Heart left ventricle (tissue), 16 donors: ENCODE measurements at places on chromosomes 1 and 21. TPM values are rescaled to one million over a fixed set of nuclear protein-coding genes. Genes with fewer than 3 reads are reported as not detected.

Gene F3
- 88.8 TPM for total RNA-seq

GRCh38 chr1:228786361-228787129, 51.3 kb downstream of the RHOU start:
- peaks cover 5% of the 10 kb centered on the region for H3K27me3 ChIP-seq
- no peak overlapping the region for H3K4me3 ChIP-seq
- no peak overlapping the region for H3K27ac ChIP-seq
- H3K36me3 ChIP-seq, result no peaks in the 10 kb centered on the region

DNA sequence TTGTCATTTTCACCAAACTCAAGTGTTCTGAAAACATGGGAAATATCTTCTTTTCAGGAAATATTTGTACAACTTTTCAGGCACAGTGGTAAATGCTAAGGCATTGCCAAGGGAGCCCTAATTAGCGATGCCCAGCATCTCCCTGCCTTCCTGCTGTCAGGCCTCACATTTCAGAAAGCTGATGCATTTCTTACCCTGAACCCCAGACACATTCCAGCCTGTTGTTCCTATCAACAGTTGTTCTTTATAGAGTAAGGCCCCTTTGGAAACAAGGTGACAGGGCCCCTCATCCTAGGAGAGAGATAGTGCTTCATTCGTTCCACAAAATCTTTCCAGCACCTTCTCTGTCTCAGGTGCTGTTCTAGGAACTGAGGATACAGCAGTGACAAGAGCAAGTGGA, 135.9 kb upstream of the COA6 start:
- H3K4me1 ChIP-seq, result no peaks in the 10 kb centered on the region
- no peak overlapping the region for H3K27ac ChIP-seq
- no peaks in the 10 kb centered on the region for H3K27me3 ChIP-seq
- no peaks in the 10 kb centered on the region for H3K36me3 ChIP-seq

- no peaks in the 10 kb centered on the region for H3K27me3 ChIP-seq
- peaks cover 3% of the 10 kb centered on the region for H3K4me1 ChIP-seq
- no peak overlapping the region for H3K27ac ChIP-seq
- H3K4me3 ChIP-seq, result no peak overlapping the region
- H3K36me3 ChIP-seq, result peaks cover 44% of the 10 kb centered on the region
Measured at GRCh38 chr21:32347351-32347750, 45.5 kb downstream of the URB1 start.

Gene PGBD5
- 8.0 TPM for total RNA-seq

DNA sequence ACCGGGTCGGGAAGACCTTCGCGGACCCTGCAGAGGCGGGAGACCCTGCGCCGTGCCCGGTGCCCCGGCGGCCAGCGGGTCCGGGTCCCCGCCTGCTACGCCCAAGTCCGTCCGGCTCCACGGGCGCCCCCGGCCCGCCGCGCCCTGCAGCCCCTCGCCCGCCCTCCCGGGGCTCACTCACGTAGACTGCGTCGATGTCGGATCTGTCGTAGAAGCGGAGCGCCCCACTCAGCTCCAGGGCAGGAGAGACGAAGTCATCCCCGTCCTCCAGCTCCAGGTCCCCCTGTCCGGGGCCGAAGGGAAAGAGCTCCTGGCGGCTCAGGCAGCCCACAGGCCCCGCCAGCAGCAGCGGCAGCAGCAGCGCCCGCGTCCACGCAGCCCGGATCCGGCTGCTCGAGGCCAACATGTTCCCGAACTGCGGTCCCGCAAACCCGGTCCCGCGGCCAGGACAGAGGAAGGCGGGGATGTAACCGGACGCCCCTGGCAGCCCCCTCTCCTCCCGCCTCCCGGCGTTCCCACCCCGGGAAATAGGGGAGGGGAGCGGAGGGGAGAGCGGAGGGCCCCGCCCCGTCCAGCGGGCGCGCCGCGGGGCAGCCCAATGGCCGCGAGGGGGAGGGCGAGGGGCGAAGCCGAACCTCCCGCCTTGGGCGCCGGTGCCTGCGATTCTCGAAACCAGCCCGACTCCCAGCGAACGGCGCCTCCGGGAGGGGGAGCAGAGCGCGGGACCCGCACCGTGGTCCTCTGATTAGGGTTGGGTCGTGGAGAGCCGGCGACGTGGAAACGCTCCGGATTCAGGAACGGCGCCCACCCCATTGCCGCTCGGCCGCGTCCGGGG, at the start of gene NID1:
Gene NID1 (minus strand): TSS at position 417 of the 835 bp plus-strand sequence. CDS start 11 bp downstream, at position 406.
- no peaks in the 10 kb centered on the region for H3K27me3 ChIP-seq
- H3K4me3 ChIP-seq, result peak within 1 kb of the TSS; percentile 85
- DNase-seq, result peak; percentile 92
- peaks cover 52% of the 10 kb centered on the region for H3K4me1 ChIP-seq
- H3K36me3 ChIP-seq, result peaks cover 17% of the 10 kb centered on the region
- peak within 1 kb of the TSS; percentile 98 for H3K27ac ChIP-seq

GRCh38 chr1:205065666-205066065, 18.6 kb downstream of the TMEM81 start:
- no peak for DNase-seq
- H3K4me3 ChIP-seq, result no peak overlapping the region
- no peak overlapping the region for H3K27ac ChIP-seq

DNA sequence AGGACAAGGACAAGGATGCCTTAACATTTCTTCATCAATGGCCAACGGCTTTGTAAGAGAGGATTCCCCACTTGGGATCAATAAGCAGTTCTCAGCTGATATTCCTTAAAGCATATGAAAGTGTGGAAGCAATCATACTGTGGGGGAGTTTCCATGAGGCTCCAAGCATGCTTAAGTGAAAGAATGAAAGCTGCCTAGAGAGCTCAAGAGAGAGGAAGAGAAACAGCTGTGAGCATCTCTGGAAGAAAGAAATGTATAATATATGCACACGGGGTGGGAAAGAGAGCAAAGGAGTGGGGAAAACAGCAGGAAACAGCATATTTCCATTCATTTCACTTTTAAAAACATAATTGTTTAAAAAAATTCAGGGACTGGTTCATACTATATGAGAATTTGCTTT, 94.7 kb upstream of the WARS2 start:
- H3K36me3 ChIP-seq, result peaks cover 4% of the 10 kb centered on the region
- no peaks in the 10 kb centered on the region for H3K4me1 ChIP-seq
- no peak for DNase-seq

GRCh38 chr1:154429841-154430611, 24.9 kb downstream of the IL6R start:
- DNase-seq, result no peak
- no peak overlapping the region for H3K27ac ChIP-seq
- no peaks in the 10 kb centered on the region for H3K27me3 ChIP-seq
- H3K4me1 ChIP-seq, result peaks cover 34% of the 10 kb centered on the region
- no peak overlapping the region for H3K4me3 ChIP-seq

Gene CA6
- not detected for total RNA-seq

Gene AMY2A
- not detected for total RNA-seq

GRCh38 chr1:48844187-48844586, 67.5 kb upstream of the BEND5 start:
- no peak overlapping the region for H3K27ac ChIP-seq
- no peak overlapping the region for H3K4me3 ChIP-seq
- no peaks in the 10 kb centered on the region for H3K36me3 ChIP-seq
- DNase-seq, result no peak
- no peaks in the 10 kb centered on the region for H3K4me1 ChIP-seq

DNA sequence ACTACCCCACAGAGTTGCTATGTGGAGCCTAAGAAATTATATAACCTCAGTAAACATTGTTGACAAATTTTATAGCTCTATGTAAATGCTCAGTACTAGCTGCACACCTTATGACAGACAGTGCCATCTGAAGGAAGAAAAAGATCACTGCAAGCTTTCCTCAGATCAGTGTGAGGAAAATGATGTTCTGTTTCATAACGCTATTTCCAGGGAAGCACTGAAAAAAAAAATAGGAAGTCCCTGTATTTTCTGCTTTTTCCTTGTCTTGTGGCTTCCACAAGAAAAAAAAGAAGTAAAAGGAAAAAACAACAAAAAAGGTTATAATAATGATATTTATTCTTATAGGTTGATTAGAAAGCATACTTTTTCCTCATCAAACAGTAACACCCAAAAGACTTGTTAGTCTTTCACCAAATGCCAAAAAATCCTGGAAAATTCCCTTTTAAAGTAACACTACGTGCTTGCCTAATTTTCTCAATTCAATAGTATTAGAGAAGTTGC, 23.2 kb downstream of the LYST start:
- H3K4me3 ChIP-seq, result no peak overlapping the region
- no peak for DNase-seq
- H3K27ac ChIP-seq, result no peak overlapping the region
- H3K36me3 ChIP-seq, result no peaks in the 10 kb centered on the region
- H3K27me3 ChIP-seq, result no peaks in the 10 kb centered on the region

Gene CSF3R
- total RNA-seq, result 22.7 TPM

Gene CLDN19
- not detected for total RNA-seq

GRCh38 chr21:38182370-38182985, 74.3 kb upstream of the KCNJ15 start:
- H3K4me1 ChIP-seq, result no peaks in the 10 kb centered on the region
- H3K4me3 ChIP-seq, result no peak overlapping the region
- H3K27ac ChIP-seq, result no peak overlapping the region
- no peaks in the 10 kb centered on the region for H3K27me3 ChIP-seq

- H3K27ac ChIP-seq, result no peak overlapping the region
- no peak for DNase-seq
- H3K4me1 ChIP-seq, result no peaks in the 10 kb centered on the region
- H3K4me3 ChIP-seq, result no peak overlapping the region
Measured at GRCh38 chr1:59768792-59769735, 45.7 kb upstream of the HOOK1 start.

Gene JAM2
- total RNA-seq, result 15.4 TPM

Gene AXDND1
- total RNA-seq, result not detected

- no peaks in the 10 kb centered on the region for H3K27me3 ChIP-seq
- DNase-seq, result no peak
- peaks cover 5% of the 10 kb centered on the region for H3K4me1 ChIP-seq
- H3K4me3 ChIP-seq, result no peak overlapping the region
- H3K27ac ChIP-seq, result peak overlapping the region; percentile 48
- no peaks in the 10 kb centered on the region for H3K36me3 ChIP-seq
Measured at GRCh38 chr1:119774746-119775490, 6.2 kb upstream of the HMGCS2 start.

- no peak overlapping the region for H3K27ac ChIP-seq
- no peaks in the 10 kb centered on the region for H3K4me1 ChIP-seq
- H3K36me3 ChIP-seq, result peaks cover 52% of the 10 kb centered on the region
- no peak overlapping the region for H3K4me3 ChIP-seq
- no peaks in the 10 kb centered on the region for H3K27me3 ChIP-seq
Measured at GRCh38 chr1:1479547-1480487, 8.3 kb downstream of the ATAD3B start.

DNA sequence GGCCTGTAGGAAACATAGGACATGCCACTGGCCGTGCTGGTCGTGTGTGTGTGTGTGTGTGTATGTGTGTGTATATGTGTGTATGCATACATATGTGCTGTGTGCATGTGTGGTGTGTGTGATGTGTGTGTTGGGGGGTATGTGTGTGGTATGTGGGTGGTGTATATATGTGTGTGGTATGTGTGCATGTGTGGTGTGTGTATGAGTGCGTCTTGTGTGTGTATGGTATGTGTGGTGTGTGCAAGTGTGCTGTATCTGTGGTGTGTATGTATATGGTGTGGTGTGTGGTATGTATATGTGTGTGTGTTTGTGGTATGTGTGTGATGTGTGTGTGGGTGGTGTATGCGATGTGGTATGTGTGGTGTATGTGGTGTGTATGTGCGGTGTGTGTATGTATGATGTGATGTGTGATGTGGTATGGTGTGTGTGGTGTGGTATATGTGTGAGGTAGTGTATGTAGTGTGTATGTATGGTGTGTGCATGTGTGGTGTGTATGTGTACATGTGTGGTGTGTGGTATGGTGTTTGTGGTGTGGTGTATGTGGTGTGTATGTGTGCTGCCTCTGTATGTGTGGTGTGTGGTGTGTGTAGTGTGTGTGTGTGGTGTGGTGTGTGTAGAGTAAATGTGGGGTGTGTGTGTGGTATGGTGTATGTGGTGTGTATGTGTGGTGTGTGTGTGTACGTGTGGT, 120.8 kb upstream of the CACHD1 start:
- H3K27me3 ChIP-seq, result no peaks in the 10 kb centered on the region
- H3K4me3 ChIP-seq, result no peak overlapping the region
- H3K36me3 ChIP-seq, result no peaks in the 10 kb centered on the region
- H3K27ac ChIP-seq, result no peak overlapping the region
- DNase-seq, result no peak

GRCh38 chr1:156599811-156600210, 1.5 kb downstream of the GPATCH4 start:
- no peak overlapping the region for H3K27ac ChIP-seq
- H3K4me3 ChIP-seq, result no peak overlapping the region
- DNase-seq, result no peak
- H3K36me3 ChIP-seq, result peaks cover 35% of the 10 kb centered on the region

GRCh38 chr1:181124291-181124751, 35.8 kb downstream of the IER5 start:
- H3K4me3 ChIP-seq, result no peak overlapping the region
- H3K27ac ChIP-seq, result no peak overlapping the region
- peaks cover 34% of the 10 kb centered on the region for H3K4me1 ChIP-seq
- H3K36me3 ChIP-seq, result no peaks in the 10 kb centered on the region

GRCh38 chr1:16013220-16013907, 4.5 kb downstream of the HSPB7 start:
- peak overlapping the region; percentile 98 for H3K27ac ChIP-seq
- H3K4me1 ChIP-seq, result peaks cover 42% of the 10 kb centered on the region
- H3K36me3 ChIP-seq, result no peaks in the 10 kb centered on the region
- H3K27me3 ChIP-seq, result no peaks in the 10 kb centered on the region

Gene PHC2
- total RNA-seq, result 194 TPM

Gene BCL2L15
- 0.55 TPM for total RNA-seq
